ENCODE measurements at places on chromosomes 12 and 14. TPM values are rescaled to one million over a fixed set of nuclear protein-coding genes. Genes with fewer than 3 reads are reported as not detected.

The PLEKHG7 gene
- 4.6 TPM for total RNA-seq

The TSHR gene
- 0.31 TPM for total RNA-seq

The TAS2R13 gene
- 1.7 TPM for total RNA-seq

GRCh38 chr14:25431211-25432076, 381.5 kb upstream of the STXBP6 start:
- no peak overlapping the region for H3K4me3 ChIP-seq
- no peaks in the 10 kb centered on the region for H3K4me1 ChIP-seq
- H3K27me3 ChIP-seq: no peaks in the 10 kb centered on the region

- DNase-seq: no peak
- H3K27ac ChIP-seq: no peak overlapping the region
- H3K4me1 ChIP-seq: no peaks in the 10 kb centered on the region
- no peaks in the 10 kb centered on the region for H3K36me3 ChIP-seq
- no peak overlapping the region for H3K4me3 ChIP-seq
Measured at GRCh38 chr14:22713631-22713950, 52.9 kb upstream of the OXA1L start.

DNA sequence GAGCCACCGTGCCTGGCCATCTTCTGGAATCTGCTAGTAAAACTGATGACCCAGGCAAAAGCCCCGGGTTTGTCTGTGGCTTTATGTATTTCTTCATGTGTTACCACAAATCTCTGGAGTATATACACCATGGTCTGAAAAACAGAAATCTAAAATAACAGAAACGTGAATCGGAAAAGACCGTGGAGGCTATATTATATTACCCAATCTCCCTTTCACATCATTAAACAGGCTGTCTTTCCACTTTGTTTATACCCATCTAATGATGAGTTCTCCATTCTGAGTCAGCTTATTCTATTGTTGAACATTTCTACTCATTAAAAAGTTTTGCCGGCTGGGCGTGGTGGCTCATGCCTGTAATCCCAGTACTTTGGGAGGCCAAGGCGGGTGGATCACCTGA, 9.5 kb upstream of the AJUBA start:
- DNase-seq: no peak
- H3K27me3 ChIP-seq: no peaks in the 10 kb centered on the region
- H3K4me1 ChIP-seq: peaks cover 6% of the 10 kb centered on the region
- H3K27ac ChIP-seq: no peak overlapping the region
- H3K4me3 ChIP-seq: no peak overlapping the region
- H3K36me3 ChIP-seq: peaks cover 14% of the 10 kb centered on the region

DNA sequence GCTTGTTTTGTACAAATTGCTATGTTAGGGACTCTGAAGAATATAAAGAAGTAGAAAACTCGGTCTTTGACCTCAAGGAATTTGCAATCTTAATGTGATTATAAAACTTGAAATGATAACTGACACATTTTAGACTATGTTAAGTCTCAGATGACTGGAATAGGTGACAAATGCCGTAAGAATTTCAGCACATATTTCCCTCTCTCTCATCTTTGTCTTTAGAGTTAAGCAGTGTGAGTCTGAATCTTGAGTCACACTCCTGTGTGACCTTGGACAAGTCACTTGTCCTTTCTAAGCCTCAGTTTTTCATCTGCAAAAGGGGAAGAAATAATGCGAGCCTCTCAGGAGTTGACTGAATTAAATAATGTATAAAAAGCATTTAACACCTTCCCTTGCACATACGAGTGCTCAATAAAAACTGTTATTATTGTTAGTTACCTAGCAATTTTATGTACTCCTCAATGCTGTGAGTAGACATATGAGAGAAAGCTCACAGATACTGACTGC, 103.7 kb downstream of the DYRK2 start:
- no peak overlapping the region for H3K27ac ChIP-seq
- no peaks in the 10 kb centered on the region for H3K36me3 ChIP-seq

- DNase-seq: no peak
- no peaks in the 10 kb centered on the region for H3K27me3 ChIP-seq
- H3K4me1 ChIP-seq: peaks cover 9% of the 10 kb centered on the region
- peaks cover 2% of the 10 kb centered on the region for H3K36me3 ChIP-seq
- no peak overlapping the region for H3K27ac ChIP-seq
Measured at GRCh38 chr12:69252033-69252432, 12.7 kb downstream of the CPSF6 start.

Measured in lung (tissue), 17 donors.